ENCODE measurements at places on chromosomes 7 and 10.

DNA sequence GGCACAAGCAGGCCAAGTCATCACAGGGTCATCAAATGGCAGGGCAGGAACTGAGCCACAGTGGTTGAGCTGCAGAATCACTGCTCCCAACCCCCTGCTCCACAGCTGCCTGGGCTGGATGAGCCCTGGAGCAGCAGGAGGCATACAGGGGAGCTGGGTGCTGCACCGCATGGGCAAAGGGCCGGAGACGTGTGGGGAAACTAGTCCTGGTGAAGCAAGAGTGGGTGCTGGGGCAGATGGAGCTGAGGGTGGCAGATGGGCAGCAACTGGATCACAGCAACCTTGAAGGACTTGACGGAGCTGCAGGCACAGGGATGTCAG is 16.0 kb upstream of the VOPP1 start:
- DNase-seq: no peak

DNA sequence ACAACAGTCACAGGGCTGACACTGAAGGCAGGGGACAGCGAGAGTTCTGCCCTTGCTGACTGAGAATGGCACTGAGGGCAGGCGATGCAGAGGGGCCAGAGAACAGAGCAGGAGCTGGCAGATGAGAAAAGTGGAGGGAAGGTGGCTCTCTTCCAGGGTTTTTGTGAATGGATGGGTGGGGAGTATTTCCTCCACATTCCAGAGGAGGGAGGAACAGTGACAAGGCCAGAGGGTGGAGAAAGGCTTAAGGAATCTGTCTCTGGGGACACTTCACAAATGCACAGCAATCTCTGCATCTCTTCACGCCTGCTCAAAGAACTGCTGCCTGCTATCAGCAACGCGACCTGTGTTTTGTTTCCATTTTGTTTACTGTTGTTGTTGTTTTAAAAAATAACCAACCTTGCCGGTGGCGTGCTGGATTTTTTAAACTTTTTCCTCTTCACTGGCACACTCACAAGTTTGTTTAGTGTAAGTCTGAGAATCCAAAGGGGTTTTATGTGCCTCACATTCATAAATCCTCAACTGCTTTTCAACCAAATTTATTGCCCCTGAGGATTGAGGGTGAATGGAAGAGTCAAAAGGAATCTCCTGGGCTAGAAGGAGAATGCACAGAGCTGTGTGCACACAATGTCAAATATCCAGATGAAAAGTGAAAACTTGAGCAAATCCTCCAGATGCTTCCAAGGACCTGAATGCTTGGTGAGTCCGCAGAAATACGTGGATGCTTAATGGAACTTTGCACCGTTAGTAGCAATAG is 129.3 kb downstream of the GLI3 start:
- no peak for DNase-seq

GRCh38 chr7:39709768-39710311 is 86.5 kb downstream of the RALA start:
- no peak for DNase-seq

- DNase-seq: no peak
These were observed 38.5 kb downstream of the AMZ1 start for GRCh38 chr7:2726316-2727018.

DNA sequence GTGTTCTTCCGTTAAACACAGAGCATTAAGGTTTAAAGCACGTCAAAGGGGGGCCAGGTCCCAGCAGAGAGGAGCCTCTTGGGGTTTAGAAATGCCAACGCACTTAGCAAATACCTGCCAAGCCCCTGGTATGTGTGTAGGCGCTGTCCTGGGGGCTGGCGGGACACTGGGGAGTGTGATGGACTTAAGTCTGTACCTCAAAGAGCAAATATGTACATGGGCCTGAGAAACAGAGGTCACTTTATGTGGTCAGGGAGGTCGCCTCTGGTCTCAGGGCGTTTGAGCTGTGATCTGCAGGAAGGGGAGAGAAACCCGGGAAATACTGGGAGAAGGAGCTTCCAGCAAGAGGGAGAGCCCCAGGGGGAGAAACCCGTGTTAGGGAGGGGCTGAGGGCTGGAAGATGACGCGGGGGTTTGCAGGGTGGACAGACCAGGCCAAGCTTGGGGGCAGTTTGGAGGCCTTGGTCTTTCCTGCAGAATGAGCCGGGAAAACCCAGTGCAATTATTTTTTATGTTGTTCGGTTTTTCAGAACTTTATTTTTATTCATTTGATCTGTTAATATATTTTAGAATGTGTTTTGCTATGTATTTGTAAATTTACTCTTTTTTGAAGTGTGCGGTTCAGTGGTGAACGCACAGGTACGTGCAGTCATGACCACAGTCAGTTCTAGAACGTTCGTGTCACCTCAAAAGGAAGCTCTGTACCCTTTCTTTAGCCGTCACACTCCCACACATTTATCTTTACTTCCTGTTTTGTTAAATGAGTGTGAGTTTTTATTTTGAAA is 441.4 kb upstream of the FOXK1 start:
- no peak for DNase-seq

DNA sequence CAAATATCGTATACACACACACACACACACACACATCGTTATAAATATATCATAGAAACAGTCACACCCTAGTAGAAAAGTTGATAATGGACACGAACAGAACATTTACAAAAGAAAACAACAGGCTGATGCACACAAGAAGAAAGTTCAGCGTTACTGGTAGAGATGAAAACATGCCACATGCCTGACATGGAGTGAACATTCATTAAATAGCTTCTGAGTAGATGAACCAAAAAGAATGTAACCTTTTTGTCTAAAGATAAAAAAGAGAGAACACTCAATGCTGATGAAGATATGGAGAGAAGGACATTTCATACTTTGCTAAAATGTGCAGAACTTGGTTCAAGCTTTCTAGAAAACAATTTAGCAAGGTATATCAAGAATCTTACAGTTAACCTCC is 173.4 kb upstream of the KLF14 start:
- no peak for DNase-seq

GRCh38 chr10:32446536-32447406 is 831 bp downstream of the CCDC7 start:
- no peak for DNase-seq

- DNase-seq: peak; percentile 9
These were observed 35.9 kb upstream of the SLF2 start for GRCh38 chr10:100876585-100877460.

- no peak for DNase-seq
These were observed 32.8 kb upstream of the CDK14 start for GRCh38 chr7:90563286-90563685.

- no peak for DNase-seq
These were observed 3.6 kb downstream of the ARHGAP21 start for GRCh38 chr10:24720096-24720495.

GRCh38 chr10:83536426-83536825 is 602.9 kb upstream of the GHITM start:
- DNase-seq: no peak

DNA sequence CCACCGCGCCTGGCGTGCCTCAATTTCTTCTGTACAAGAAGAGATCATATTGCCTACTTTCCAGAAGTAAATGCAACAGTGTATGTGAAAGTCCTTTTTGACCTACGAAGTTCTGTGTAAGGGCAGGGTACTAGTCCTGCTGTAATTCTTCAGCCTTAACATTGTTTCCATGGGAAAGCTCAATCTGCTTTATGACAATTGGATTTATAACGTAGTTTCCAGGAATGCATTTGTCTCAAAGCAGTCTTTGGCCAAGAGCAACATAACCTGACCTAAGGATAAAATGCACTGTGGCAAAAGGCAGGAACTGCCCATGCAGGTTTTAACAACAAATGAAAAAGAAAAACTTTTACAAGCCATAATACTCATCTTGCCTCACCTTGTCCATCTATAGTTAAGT is 108.1 kb upstream of the PODXL start:
- no peak for DNase-seq

- peak; percentile 61 for DNase-seq
These were observed 27.0 kb downstream of the LMOD2 start for GRCh38 chr7:123682690-123683089.

- no peak for DNase-seq
These were observed 8.3 kb upstream of the PPP1R35 start for GRCh38 chr7:100444311-100445278.

GRCh38 chr10:76711222-76711997 is 926.2 kb downstream of the KCNMA1 start:
- DNase-seq: no peak

DNA sequence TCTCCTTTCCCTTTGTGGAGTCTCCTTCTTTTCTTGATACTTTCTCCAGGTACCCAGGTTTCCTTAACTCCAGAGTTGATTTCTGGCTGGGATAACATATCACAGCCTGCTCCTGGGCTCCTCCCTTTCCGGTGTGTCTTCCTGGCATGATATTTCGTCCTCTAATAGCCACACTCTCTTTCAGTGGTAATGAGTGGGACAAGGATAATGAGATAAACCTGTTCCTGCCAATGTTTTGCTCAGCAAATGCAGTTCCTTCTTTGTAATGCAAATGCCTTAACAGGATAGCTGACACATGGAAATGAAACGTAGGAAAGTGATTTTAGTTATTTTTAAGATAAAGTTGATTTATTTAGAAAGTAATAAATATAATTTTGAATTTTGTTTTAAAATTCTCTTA is 168.6 kb downstream of the NRP1 start:
- DNase-seq: no peak

GRCh38 chr7:50068850-50069551 is 24.0 kb downstream of the ZPBP start:
- peak; percentile 60 for DNase-seq

- no peak for DNase-seq
These were observed 253.5 kb upstream of the TEX47 start for GRCh38 chr7:89049043-89049442.

- DNase-seq: no peak
These were observed 140.8 kb downstream of the GLCCI1 start for GRCh38 chr7:8109196-8110022.

GRCh38 chr10:58885686-58886345 is 290.6 kb upstream of the PHYHIPL start:
- DNase-seq: no peak

GRCh38 chr7:44617225-44617890 is 10.9 kb downstream of the OGDH start:
- no peak for DNase-seq

DNA sequence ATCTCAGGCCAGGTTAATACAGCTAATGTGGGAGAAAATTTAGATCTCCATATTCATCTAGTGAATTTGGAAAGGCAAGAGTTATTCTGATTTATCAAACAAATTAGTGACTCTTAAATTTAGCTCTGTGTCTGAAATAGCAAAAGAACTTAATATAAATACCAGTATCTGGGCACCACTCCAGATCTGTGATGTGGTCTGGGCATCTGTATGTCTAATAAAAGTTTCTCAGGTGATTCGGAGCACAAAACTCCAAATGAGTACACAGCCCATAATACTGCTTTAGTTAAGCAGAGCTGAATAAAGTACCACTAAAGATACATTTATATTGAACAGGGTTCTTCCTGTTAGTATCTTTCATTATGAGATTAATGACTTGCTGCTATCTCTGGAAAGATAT is 261.4 kb downstream of the BAMBI start:
- DNase-seq: no peak

- no peak for DNase-seq
These were observed 227.2 kb upstream of the GRB10 start for GRCh38 chr7:51009716-51010496.

- no peak for DNase-seq
These were observed 146.2 kb downstream of the ARHGAP22 start for GRCh38 chr10:48458662-48459048.

- DNase-seq: no peak
These were observed 740.4 kb upstream of the IGFBP3 start for GRCh38 chr7:46661431-46661830.

- no peak for DNase-seq
These were observed 31.4 kb upstream of the PDGFA start for GRCh38 chr7:550881-551614.

- no peak for DNase-seq
These were observed 16.4 kb upstream of the SRRM3 start for GRCh38 chr7:76185187-76185896.

DNA sequence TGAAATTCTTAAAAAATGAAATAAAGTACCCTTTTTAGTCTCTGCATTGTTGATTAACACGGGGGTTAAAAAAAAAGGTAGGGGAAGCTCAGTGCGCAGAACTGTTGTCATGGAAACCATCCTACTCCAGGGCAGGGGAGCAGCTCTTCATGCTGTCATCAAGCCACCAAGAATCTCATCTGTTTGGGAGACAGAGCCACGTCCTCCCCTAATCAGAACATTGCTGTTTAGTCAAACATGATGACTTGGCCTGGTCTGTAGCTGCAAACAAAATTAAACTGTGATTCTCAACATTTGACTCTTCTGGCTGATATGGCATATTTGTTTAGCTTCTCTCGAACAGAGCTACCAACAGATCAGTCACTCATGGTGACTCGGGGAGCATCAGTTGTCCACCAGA is 254.4 kb upstream of the KLF14 start:
- no peak for DNase-seq

- no peak for DNase-seq
These were observed 63.1 kb downstream of the AMZ1 start for GRCh38 chr7:2751086-2751485.

- no peak for DNase-seq
These were observed 41.5 kb upstream of the DNAJB6 start for GRCh38 chr7:157295338-157295737.

- no peak for DNase-seq
These were observed 20.0 kb downstream of the PYROXD2 start for GRCh38 chr10:98394851-98395440.

Data from NCI-H526 treated with DMSO at 0.1 percent for 48 hours (cell line).